ENCODE measurements at places on chromosomes 12 and 14. TPM values are rescaled to one million over a fixed set of nuclear protein-coding genes. Genes with fewer than 3 reads are reported as not detected.

- H3K27me3 ChIP-seq = no peaks in the 10 kb centered on the region
- no peaks in the 10 kb centered on the region for H3K4me1 ChIP-seq
- no peaks in the 10 kb centered on the region for H3K36me3 ChIP-seq
- no peak for DNase-seq
Observed at GRCh38 chr12:99436584-99436983, 211.0 kb upstream of the GARIN6 start.

- no peak overlapping the region for H3K4me3 ChIP-seq
- H3K36me3 ChIP-seq = no peaks in the 10 kb centered on the region
- no peak for DNase-seq
- no peak overlapping the region for H3K27ac ChIP-seq
- no peaks in the 10 kb centered on the region for H3K27me3 ChIP-seq
Observed at GRCh38 chr12:92529944-92530343, 172.8 kb upstream of the PLEKHG7 start.

DNA sequence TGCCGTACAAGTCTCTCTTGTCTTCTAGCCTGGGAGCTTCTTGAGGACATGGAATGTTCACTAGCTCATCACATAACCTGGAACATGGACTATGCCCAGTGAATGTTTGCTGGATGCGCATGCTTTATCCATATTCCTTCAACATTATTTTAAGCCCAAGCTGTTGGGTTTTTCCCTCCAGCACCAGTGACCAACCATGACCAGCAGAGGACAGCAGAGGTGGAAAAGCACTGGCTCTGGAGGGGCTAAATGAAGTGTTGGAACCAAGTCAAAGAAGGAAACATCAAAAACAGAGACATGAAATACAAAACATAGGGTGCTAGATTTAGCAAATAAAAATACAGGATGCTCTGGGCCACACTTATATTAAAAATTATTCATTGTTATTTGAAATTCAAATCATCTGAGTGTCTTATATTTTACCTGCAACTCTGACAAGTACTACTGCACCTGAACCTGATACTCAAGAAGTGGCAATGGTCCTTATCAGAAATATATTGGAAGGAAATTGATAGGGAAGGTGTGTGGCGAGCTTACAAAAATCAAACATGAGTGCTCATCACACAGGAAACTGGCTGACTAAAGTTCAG is 23.1 kb upstream of the HELB start:
- DNase-seq = no peak
- H3K4me1 ChIP-seq = no peaks in the 10 kb centered on the region
- H3K4me3 ChIP-seq = no peak overlapping the region
- no peak overlapping the region for H3K27ac ChIP-seq
- no peaks in the 10 kb centered on the region for H3K27me3 ChIP-seq

- no peak overlapping the region for H3K4me3 ChIP-seq
- no peak for DNase-seq
- no peak overlapping the region for H3K27ac ChIP-seq
- no peaks in the 10 kb centered on the region for H3K36me3 ChIP-seq
Observed at GRCh38 chr12:5260591-5261086, 171.3 kb upstream of the NTF3 start.

- H3K27ac ChIP-seq = no peak overlapping the region
- no peak for DNase-seq
- H3K4me1 ChIP-seq = no peaks in the 10 kb centered on the region
- no peak overlapping the region for H3K4me3 ChIP-seq
Observed at GRCh38 chr14:72567226-72567625, 326.7 kb downstream of the DPF3 start.

DNA sequence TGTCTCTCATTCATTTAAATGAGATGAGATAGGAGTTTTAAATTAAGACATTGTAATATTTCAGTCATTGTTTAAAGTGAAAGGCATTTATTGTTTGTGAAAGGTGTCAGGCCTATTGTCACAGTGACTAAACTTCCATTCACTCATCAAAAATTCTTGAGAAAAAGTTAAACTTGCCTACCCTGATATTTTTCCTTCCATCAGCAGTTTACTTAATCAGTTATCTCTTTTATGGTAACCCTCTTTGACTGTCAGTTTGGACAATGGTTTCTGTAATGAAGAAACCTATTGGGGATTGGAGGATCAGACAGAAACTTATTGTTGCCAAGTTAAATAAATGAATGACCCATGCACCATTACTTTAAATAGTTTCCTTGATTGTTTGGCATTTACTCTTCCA is 241.6 kb downstream of the NUBPL start:
- DNase-seq = no peak
- H3K36me3 ChIP-seq = no peaks in the 10 kb centered on the region
- H3K27me3 ChIP-seq = no peaks in the 10 kb centered on the region
- no peak overlapping the region for H3K4me3 ChIP-seq

- no peak for DNase-seq
- H3K4me1 ChIP-seq = peaks cover 29% of the 10 kb centered on the region
- H3K4me3 ChIP-seq = no peak overlapping the region
- H3K36me3 ChIP-seq = no peaks in the 10 kb centered on the region
Observed at GRCh38 chr14:76780875-76781647, 19.8 kb downstream of the VASH1 start.

GRCh38 chr14:104206281-104206904 is 68.0 kb downstream of the KIF26A start:
- H3K27ac ChIP-seq = no peak overlapping the region
- H3K4me1 ChIP-seq = no peaks in the 10 kb centered on the region
- no peaks in the 10 kb centered on the region for H3K36me3 ChIP-seq

DNA sequence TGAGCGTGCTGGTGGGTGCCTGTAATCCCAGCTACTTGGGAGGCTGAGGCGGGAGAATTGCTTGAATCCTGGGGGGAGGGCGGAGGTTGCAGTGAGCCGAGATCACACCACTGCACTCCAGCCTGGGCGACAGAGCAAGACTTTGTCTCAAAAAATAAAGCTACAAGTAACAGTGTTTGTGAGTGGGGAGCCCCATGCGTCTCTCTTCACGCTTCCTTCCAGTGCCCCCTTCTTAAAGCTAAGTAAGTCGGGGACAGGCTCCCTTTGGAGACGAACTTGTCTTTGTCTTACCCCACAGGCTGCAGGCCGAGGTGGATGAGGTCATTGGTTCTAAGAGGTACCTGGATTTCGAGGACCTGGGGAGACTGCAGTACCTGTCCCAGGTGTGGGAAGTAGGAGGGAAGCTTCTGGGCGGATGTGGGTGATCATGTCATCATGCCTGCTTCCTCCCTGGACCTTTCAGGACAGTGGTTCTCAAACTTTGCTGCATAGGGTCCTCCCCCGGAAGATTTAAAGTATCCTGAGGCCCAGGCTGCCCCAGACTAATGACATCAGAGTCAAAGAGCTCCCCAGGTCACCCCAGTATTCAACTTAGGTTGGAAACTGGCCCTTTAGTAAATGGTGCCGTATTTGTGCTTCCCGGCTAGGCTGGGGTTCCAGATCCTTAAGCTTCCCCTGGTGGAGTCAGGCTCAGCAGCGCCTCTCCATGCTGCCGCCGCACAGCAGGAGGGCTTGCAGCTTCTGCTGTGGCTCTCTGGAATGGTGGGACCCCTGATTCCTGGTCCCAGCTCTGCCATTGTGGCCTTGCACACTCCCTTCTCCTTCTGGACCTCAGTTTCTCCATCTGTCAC is 37.1 kb downstream of the CYP46A1 start:
- no peaks in the 10 kb centered on the region for H3K4me1 ChIP-seq
- no peak for DNase-seq
- no peaks in the 10 kb centered on the region for H3K27me3 ChIP-seq
- no peak overlapping the region for H3K27ac ChIP-seq
- no peak overlapping the region for H3K4me3 ChIP-seq

DNA sequence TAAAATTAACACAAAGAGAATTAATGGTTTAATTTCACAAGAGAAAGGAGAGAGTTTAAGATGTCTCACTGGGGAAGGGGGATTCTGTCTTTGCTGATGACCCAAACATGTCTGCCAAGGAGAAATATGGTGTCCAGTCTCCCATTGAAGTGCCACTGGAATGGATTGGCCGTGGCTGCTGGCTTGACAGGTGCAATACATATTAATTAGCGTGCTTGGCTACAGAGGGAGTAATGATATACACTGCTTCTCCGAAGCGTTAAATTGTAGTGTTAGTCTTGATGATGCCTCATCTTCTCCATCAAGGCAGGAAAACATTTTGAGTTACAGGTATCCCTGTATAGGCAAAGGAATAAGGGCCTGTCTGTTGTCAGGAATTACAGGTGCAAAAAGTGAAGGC is 393.4 kb upstream of the TMPO start:
- H3K4me3 ChIP-seq = no peak overlapping the region
- peaks cover 5% of the 10 kb centered on the region for H3K4me1 ChIP-seq
- H3K27ac ChIP-seq = no peak overlapping the region
- no peaks in the 10 kb centered on the region for H3K36me3 ChIP-seq

DNA sequence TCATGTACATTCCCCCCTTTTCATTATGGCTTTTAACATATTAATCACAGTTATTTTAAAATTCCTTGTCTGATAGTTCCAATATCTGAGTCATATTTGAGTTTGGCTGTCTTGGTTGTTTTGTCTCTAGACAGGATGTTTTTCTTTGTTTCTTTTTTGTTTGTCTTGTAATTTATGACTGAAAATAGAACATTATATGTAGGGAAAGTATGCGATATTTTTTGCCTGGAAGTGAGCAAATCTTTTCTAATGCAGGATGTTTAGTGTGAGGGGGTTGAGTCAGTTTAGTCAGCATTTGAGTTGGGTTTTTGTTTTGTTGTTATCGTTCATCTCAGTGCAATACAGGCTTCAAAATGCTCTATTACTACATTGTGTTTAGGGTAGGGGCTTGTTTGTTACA is 239.7 kb downstream of the SNAPC1 start:
- H3K4me3 ChIP-seq = no peak overlapping the region
- no peak overlapping the region for H3K27ac ChIP-seq
- DNase-seq = no peak

GRCh38 chr12:66345956-66346355 is 43.7 kb downstream of the HELB start:
- no peak overlapping the region for H3K4me3 ChIP-seq
- peaks cover 3% of the 10 kb centered on the region for H3K36me3 ChIP-seq
- no peaks in the 10 kb centered on the region for H3K27me3 ChIP-seq

GRCh38 chr12:117421987-117422386 is 60.6 kb upstream of the NOS1 start:
- H3K36me3 ChIP-seq = no peaks in the 10 kb centered on the region
- H3K4me1 ChIP-seq = no peaks in the 10 kb centered on the region
- H3K27ac ChIP-seq = no peak overlapping the region
- no peak for DNase-seq
- H3K4me3 ChIP-seq = no peak overlapping the region

DNA sequence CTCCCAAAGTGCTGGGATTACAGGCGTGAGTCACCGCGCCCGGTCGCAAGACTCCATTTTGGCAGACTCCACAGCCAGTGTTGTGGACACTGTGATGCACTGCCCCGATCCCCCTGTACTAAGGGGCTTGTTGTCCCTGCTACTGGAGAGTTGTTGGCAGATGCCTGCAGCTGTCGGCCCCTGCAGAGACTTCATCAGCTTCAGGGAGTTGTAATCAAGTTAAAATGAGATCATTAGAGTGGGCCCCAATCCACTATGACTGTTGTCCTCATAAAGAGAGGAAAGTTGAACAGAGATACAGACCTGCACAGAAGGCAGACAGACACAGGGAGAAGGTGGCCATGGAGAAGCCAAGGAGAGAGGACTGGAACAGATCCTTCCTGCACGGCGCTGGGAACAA is 23.7 kb upstream of the TUBA1A start:
- H3K4me3 ChIP-seq = no peak overlapping the region
- no peaks in the 10 kb centered on the region for H3K36me3 ChIP-seq
- no peak for DNase-seq
- H3K27ac ChIP-seq = no peak overlapping the region
- H3K4me1 ChIP-seq = peaks cover 16% of the 10 kb centered on the region

DNA sequence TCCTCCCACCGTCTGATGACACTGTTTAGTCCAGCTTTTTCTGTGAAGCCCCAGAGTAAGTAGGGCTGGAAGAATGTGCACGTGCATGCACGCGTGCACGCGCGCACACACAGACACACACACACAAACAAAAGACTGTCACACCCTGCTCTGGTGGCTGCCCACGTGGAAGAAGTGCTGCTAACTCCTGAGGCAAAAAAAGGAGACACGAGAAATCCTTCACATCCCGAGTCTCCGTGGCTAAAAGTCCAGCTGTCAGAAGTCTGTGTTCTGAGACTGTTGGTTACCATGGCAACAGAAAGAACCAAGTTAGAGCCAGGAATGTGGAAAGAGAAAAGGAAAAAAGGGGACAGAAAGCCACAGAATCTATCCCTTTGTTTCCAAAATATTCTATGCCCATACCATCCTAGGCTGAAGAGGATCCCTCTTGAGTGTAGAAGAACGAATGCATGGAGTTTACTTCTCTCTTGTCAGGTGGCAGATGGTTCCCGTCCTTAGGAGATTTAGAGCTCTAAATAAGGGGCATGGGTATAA is 1.6 kb upstream of the C12orf71 start:
- H3K27me3 ChIP-seq = no peaks in the 10 kb centered on the region
- no peaks in the 10 kb centered on the region for H3K36me3 ChIP-seq
- no peak for DNase-seq
- H3K27ac ChIP-seq = no peak overlapping the region
- no peak overlapping the region for H3K4me3 ChIP-seq

GRCh38 chr14:54487771-54488170 is 1.0 kb downstream of the GMFB start:
- peaks cover 7% of the 10 kb centered on the region for H3K36me3 ChIP-seq
- DNase-seq = no peak

DNA sequence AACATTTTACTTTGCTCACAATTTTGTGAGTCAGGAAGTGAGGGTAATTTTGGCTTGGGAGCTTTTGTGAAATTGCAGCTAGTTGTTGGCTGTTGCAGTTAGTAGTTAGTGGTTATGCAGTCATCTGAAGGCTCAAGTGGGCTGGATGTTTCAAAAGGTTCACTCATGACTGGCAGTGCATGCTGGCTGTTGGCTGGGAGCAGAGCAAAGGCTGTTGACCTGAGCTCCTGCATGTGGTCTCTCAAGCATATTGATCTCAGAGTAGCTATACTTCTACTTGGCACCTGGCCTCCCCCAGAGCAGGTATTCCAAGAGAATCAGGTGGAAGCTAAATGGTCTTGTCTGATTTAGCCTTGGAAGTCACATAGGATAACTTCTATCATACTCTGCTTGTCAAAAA is 414.1 kb upstream of the STXBP6 start:
- H3K27ac ChIP-seq = no peak overlapping the region
- H3K4me1 ChIP-seq = no peaks in the 10 kb centered on the region
- no peaks in the 10 kb centered on the region for H3K36me3 ChIP-seq
- DNase-seq = no peak

DNA sequence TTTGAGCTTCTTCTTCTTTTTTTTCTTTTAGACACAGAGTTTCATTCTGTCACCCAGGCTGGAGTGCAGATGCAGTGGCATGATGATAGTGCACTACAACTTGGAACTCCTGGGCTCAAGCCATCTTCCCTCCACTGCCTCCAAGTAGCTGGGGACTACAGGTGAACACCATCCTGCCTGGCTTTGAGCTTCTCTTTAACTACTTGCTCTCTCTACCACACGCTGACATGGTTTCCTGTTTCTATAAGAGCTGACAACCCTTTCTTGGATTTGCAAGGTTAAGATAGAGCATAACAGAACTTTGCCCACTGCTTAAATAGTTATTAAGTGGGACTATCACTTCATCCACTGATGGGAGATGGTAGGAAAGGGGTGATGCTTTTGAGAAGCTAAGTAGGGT is 82.4 kb upstream of the SLC38A2 start:
- H3K27me3 ChIP-seq = no peaks in the 10 kb centered on the region
- H3K4me1 ChIP-seq = peaks cover 26% of the 10 kb centered on the region
- H3K27ac ChIP-seq = no peak overlapping the region
- H3K4me3 ChIP-seq = no peak overlapping the region
- H3K36me3 ChIP-seq = no peaks in the 10 kb centered on the region

OR4K1 gene
- not detected for total RNA-seq

ATP2A2 gene
- total RNA-seq = 160 TPM

NRL gene
- 0.79 TPM for total RNA-seq

GPD1 gene
- total RNA-seq = 0.53 TPM

PTGDR gene
- 0.57 TPM for total RNA-seq

RFLNA gene
- total RNA-seq = not detected

CYP27B1 gene
- total RNA-seq = 1.2 TPM

TMTC1 gene
- 16.9 TPM for total RNA-seq

Data from esophagus squamous epithelium (tissue), 5 donors.